Suppressor macrophage treated with lipopolysaccharide for 1 hour (primary cell): ENCODE measurements at places on chromosomes 12 and 14.

- DNase-seq, result no peak
Observed at GRCh38 chr14:51554953-51555352, 96.8 kb upstream of the FRMD6 start.

DNA sequence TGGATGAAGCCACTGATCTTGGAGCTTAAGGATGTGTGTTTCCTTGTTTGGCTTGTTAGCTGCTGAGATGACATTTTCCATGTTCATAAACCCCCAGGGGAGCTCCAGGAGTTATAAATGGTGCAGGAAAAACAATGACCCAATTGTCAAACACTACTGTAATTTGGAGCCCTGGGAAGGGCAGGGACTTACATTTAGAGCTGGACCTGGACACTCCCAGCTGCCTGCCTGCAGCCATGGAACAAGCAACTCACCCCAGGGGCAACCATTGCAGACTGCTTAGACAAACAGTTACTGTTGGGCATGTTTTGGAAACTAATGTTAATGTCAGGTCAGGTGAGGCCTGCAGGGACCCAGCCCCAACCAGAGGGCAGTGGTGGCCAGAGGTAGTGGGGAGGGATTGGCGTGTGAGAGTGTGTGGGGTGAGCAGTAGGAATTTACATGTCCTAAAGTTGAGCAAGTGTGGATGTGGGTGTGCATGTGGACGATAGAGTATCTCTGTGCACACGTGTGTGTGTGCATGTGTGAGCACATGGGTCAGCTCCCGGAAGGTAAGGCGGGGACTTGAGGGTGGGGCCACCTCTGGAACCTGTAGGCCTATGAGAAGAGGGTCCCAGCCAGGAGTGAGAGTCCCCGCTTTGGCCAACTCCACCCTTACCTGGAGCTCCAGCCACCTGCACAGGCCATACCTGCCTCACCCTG lies 86.4 kb upstream of the NOS1 start:
- no peak for DNase-seq

DNA sequence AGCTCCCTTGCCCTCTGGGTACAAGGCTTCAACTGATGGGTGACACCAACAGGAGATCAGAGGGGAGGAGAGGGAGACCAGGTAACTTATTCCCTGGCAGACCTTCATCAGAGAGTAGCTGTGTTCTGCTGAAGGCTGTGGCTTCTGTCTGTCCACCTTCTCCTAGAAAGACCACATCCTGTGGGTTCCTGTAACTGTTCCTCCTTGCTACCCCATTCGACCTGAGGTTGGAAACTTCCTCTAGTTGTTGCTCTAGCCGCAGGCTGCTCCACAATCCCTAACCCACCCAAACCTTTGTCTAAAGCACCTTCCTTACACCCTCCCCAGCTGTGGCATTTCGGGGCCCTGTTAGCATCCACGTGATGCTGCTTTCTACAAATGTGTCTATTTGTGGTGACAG lies 454.2 kb downstream of the DPF3 start:
- no peak for DNase-seq

DNA sequence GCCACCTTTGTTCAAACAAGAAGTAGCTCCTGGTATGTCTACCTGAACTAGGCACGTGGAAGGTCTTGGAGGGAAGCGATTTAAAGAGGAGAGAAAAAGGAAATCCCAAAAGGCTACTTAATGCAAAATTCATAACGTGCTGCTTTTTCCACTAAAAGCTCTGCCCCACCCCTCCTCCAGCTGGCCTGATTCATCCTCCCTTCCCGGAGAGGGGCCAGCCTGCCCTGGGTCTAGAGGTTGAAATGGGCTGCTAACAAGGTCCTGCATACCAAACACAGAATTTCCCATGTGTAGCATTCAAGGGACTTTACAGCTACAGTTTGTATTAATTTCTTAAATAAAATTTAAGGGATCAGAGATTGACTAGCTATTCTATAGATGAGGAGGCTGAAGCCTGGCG lies 83.2 kb downstream of the KNTC1 start:
- DNase-seq, result no peak

- no peak for DNase-seq
Observed at GRCh38 chr12:75747572-75748021, 236.2 kb upstream of the KRR1 start.

- no peak for DNase-seq
Observed at GRCh38 chr14:101906645-101907044, 57.7 kb upstream of the DYNC1H1 start.

DNA sequence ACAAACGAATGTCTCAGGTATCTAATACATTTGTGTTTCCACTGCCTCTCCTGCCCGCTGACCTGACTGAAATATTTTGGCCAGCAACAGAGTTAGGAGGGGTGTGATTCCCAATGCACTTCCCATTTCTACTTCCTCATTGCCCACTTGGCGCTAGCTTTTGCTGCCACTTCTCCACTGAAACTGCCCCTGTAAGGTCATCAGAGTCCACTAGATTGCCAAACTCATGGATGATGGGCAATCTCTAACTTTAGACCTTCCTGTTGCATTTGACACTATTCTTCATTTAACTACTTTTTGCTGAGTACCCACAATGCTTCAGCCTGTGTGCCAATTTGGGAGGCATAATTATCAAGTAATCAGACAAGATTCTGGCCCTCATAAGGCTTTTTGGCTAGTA lies 40.8 kb downstream of the GPR65 start:
- peak; percentile 93 for DNase-seq

DNA sequence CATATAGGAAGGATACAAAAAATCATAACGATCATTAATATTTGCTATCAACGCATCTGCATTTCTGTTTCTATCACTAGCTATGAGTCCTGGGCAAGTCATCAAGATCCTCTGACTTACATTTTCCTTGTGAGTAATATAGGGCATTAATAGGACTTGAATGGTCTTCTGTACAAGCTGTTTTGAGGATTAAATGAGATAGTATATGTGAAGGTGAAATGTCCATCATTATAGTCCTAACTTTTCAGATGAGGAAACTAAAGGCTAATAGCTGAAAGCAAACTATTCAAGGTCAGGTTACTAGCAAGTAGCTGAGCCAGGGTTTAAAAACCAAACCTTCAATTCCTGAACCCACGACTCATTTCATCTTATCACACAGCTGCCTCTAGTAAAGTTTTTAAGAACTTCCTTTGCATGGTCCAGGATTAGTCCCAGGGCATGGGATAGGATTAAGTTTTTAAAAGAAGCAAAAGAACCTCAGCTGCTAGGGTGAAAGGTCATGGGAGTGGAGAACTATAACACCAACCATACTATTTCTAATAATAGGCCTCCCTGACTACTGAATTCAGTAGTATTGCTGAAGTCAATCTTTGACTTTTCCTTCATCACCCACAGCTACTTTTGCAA lies 101.4 kb upstream of the ADAMTS20 start:
- DNase-seq, result no peak

DNA sequence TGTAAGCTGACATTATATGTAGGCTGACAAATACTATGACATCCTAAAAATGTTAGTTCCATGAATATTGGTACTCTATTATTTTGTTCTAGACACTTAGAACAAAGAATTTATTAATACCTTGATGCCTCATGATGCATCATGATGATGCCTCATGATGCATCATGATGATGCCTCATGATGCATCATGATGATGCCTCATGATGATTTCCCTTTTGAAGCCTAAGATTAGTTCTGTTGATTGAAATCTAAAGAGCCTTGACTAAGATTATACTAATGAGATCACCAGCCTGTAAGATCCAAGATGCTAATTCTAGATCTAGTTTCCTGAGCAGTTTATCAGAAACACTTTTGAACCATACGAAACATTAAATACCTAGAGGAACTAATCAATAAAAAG lies 4.6 kb upstream of the CEP128 start:
- DNase-seq, result peak; percentile 26

DNA sequence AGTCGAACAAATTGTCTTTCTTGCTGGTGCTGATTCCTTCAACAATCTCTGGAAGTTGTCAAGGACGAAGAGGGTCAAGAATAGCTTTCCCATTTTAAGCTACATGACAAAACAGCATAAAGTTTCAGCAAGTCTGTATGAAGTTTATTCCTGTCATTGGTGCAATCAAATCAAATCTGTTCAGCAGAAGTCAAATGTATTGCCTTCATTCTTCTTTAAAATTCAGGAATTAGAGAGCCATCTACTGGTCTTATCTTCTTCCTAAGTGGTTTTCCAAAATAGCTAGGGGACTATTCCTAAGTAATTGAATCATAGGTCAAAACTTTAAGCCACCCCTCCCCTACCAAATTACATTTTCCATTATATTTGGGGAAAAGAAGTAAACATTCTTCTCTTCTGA lies 990.2 kb downstream of the GALC start:
- DNase-seq, result no peak

- DNase-seq, result no peak
Observed at GRCh38 chr12:102347811-102348210, 132.6 kb downstream of the IGF1 start.

DNA sequence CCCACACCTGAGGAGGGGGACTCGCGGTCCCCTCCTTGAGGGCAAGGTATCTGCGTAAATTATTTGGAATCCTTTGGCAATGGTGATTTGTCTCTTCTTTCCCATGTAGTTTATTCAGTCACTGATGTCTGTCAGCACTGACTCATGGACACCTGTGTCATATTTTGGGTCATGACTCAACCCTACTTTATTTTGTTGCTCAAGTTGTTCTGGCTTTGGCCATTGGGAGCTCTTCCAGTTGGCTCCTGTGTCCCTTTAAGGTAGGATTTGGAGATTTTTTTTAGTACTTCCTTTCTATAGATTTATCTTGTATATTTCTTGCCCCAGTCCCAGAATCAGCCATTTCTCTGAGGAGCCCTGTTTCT lies 47.4 kb upstream of the C14orf180 start:
- DNase-seq, result no peak

DNA sequence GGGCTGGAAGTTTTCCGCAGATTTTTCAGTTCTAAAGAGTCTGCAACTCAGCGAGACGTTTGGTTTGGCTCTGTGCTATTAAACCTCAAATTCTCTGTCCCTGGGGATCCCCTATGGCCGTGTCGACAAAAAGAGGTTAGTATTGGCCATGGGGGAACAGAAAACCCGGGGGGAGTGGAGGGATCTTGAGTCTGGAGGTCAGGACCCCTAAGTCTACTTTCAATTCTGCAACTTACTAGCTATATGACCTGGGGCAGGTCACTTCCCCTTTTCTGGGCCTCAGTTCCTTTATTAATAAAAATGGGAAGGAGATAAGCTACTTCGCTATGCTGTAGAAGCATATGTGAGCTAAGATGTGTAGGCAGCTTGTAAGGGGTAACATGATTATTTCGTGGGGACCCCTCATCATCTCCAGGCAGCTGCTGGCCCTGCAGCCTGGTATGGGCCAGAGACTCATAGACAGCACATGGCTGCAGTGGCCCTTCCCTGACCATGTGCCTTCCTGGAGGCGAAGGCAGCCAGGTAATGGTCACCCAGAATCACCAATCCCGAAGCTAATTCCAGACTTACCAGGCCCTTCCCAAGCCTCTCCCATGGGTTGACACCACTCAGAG lies 8.6 kb downstream of the ASB2 start:
- peak; percentile 62 for DNase-seq

DNA sequence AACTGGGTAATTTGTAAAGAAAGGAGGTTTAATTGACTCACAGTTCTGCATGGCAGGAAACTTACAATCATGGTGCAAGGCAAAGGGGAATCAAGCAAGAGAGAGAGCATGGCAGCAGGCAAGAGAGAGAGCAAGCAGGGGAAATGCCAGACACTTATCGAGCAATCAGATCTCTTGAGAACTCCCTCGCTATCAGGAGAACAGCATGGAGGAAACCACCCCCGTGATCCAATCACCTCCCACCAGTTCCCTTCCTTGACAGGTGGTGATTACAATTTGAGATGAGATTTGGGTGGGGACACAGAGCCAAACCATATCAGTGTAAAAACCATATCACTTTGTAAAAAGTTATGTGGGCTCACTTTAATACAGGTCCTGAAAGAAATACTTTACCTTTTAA lies 56.4 kb upstream of the NEDD1 start:
- no peak for DNase-seq

- DNase-seq, result no peak
Observed at GRCh38 chr12:86104087-86104486, 152.1 kb downstream of the MGAT4C start.

DNA sequence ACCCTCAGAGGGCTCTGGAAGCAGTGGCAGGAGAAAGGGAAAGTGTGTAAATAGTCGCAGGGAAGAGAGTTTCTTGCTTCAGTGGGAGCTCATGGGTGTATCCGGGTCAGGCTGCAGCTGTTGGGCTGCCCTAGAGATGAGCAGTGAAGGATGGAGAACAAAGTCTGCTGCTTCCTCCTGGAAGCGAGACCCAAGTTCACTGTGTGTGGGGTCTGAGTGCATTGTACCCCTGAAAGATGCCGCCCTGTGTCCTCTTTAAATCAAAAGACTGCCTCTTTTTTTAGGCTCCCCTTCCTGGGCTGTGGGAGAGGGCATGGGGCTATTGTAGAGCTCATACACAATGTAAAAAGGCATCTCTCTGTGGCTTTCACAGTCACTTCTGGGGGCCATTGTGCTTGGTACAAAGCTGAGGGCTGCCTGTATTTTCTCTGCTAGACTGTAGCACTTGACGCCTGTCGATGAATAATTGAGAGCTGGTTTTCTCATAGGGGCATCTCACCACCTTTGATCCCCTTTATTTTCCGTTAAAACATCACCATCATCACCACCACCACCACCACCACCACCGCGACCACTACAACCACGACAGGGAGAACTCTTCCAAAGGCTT lies 16.7 kb downstream of the CHST11 start:
- DNase-seq, result no peak

- no peak for DNase-seq
Observed at GRCh38 chr12:66131067-66131688, 628 bp upstream of the LLPH start.

DNA sequence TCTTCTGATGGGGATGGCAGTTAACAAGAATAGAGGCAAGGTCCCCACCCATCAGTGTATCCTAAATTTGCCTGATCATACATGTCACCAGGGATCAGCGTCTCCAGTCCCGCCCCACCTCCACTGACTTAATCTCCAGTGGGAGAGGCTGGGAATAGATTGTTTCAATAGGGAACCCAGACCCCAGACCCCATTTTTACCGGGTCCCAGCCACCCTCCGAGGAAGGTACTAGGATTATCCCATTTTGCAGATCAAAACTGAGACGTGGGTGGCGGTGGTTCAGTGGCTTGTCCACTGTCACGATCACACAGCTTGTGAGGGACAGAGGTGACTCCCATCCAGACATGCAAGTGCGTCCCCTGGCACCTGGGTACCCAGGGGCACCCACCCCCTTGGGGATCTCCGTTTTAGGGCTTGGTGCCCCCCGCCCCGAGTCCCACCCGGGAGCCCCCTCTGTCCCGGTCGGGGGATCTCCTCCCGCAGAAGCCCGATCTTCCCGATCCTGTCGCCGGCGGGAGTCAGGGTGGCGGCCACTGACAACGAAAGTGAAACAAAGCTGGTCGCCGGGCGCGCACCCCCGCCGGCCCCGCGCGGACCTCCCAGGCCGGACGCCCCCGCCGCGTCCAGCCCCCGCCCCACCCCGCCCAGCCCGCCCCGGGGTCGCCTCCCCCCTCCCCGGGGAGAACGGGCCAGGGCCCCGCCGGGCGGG lies 523 bp downstream of the WSB2 start:
- DNase-seq, result peak; percentile 72

GRCh38 chr12:52823761-52824450 lies 10.0 kb upstream of the KRT4 start:
- DNase-seq, result no peak
